ENCODE measurements at places on chromosomes 2 and 18.

GRCh38 chr18:70450426-70451253, 161.8 kb downstream of the SOCS6 start:
- DNase-seq: no peak

DNA sequence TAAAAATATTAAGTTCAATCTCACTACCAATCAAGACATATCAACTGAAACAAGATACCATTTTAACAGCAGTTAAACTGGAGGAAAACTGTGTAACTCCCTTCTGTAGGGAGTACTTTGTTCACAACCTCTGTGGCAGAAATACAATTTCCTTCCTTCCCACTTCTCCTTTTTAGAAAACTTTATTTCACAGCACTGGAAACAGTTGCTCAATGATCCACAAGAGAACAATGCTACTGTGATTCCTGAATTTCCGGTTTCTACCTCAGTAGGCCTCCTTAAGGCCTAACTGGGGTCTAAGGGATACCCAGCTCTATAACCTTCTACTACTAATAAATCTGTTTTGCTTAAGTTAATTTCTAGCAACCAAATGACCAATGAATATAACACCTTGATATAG, 14.1 kb downstream of the TLK1 start:
- no peak for DNase-seq

DNA sequence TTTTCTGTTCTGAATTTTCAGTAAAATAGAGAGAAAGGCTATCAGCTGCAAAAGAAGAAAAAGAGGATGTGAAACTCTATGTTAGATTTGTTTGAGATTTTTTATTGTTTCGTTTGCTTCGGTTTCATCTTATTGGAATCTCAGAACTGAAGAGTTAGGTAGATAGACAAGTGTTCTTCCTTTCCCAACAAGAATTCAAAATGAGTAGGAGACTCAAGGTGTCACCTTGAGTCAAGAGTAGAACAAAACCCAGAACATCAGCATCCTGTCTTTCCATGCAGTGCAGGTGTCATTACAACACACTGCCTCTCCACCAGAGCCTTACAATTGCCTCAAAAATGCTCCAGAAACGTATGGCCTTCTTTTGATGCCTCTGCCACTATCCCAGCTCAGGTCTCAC, 21.1 kb downstream of the NBAS start:
- no peak for DNase-seq

DNA sequence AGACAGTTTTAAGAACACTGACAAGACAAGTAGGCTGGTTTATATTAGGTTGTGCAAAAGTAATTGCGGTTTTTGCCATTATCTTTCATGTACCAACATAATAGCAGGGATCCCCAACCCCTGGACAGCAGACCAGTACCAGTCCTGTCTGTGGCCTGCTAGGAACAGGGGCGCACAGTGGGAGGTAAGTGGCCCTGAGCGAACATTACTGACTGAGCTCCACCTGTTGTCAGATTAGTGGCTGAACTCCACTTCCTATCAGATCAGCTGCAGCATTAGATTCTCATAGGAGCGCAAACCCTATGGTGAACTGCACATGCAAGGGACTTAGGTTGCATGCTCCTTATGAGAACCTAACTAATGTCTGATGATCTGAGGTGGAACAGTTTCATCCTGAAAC, 921.9 kb downstream of the CCDC85A start:
- no peak for DNase-seq

DNA sequence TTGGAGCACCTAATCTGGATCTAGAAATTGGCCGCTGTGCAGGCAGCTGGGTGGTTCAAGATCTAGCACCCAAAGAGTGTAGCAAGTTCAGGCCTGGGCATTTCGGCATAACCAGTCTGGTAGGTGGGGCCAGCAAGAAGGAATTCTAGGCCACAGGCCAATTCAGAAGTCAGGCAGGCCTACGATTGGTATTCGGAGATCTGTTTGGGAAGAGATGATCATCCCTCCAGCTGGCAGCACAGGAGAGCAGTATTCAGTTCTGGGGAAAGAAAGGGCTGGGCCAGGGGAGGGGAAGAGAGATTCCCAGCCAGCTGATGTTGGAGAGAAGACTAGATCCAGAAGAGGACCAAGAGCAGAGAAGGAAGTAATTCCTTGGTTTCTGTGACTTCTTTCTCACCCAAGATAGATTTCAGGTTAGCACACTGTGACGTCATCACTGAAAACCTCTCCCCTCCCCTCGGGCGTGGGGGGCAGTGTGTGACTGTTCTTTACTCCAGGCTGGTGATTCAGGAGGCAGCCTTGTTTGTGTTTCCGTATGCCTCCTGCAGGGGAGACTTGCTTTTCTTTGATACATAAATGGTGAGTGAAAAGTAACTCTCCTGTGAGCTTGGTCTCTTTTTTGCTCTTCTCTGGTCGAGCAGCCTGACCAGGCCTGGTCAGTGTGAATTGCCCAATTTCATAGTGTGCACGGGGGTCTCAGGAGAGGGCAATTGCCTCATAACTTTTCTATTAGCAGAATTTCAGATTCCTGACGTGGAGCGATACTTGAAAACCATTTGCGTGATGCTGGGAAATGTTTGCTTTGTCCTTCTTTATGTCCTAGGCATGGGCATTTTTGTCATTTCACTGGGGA, 61.1 kb downstream of the MEIS1 start:
- DNase-seq: no peak

- DNase-seq: no peak
Measured at GRCh38 chr18:36729197-36729596, 99.6 kb downstream of the TPGS2 start.

- DNase-seq: no peak
Measured at GRCh38 chr2:118784860-118785259, 62.6 kb downstream of the EN1 start.

DNA sequence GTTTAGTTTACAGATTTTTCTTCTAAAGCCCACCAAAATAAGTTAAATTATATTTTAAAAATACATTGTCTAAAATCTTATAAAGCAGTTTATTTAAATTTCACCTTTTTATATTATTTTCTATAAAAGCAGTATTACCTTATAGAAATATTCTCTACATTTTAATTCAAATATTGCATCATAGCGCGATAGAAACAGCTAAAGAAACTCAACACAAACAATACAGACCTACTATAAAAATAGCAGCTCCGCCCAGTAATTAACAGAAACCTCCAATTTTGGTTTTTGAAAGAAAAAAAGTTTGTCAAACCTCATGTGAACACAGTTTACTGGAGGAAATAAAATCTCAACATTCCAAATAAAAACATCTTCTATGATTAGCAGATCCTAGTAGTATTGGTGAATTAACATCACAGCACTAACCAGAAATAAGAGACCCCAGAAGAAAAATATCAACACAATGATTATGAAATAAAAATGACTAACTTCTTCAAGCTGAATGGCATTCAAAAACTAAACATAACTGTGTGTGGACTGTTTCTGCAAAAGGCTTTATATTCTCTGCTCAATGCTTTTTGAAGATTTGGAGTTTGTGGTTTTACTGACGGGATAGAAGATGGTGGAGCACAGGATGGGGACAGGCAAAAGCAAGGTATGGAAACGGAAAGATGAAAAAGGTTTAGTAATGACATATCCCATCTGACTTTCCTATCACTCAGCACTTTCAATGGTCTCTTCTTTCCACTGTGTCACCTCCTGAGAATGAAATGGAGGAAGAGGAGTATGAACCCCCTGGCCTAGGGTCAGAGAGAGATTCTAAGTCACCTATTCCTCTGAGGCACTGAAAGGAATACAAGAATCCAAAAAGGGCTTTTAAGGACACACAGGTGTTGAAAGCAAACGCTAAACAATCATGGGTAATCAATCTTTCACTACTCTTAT, 17.5 kb downstream of the MAP4K3 start:
- no peak for DNase-seq

GRCh38 chr2:40187054-40187453, 264.8 kb downstream of the SLC8A1 start:
- DNase-seq: no peak

- DNase-seq: no peak
Measured at GRCh38 chr2:20005067-20005627, 7.3 kb downstream of the MATN3 start.

GRCh38 chr2:120738786-120739437, 3.2 kb downstream of the GLI2 start:
- DNase-seq: no peak

GRCh38 chr2:42098571-42099437, 51.0 kb downstream of the PKDCC start:
- DNase-seq: no peak

DNA sequence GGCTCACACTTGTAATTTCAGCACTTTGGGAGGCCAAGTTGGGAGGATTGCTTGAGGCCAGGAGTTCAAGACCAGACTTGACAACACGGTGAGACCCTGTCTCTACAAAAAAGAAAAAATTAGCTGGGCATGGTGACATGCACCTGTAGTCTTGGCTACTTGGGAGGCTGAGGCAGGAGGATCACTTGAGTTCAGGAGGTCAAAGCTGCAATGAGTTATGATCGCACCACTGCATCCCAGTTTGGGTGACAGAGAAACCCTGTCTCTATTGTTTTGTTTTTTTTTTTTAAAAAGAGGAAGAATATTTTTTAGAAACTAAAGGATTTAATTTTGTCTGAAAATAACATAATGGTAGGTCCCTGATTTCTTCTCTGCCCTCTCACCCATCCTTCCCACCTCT, 79.4 kb upstream of the TMEM200C start:
- DNase-seq: no peak

GRCh38 chr18:65124633-65125032, 626.2 kb upstream of the CDH7 start:
- DNase-seq: no peak

- no peak for DNase-seq
Measured at GRCh38 chr2:27261926-27262298, 935 bp downstream of the SLC30A3 start.

DNA sequence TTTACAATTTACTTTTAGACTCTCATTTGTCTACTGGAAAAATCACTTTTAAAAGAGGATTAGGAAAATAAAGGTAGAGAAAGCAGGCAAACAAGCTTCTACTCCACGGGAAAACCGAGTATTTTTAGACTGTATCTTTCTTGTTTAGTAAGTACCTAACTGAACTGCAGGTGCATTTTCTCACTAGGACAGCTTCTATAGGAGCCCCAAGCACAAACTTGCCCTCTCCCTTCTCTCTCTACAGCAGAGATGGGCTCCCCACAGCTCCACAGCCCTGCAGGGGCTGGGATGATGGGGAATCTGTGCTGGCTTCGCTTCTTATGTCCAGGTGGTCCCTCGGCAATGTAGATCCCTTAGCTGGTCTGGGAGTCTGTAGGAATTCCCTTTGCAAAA, 16.2 kb downstream of the PSTPIP2 start:
- DNase-seq: no peak

DNA sequence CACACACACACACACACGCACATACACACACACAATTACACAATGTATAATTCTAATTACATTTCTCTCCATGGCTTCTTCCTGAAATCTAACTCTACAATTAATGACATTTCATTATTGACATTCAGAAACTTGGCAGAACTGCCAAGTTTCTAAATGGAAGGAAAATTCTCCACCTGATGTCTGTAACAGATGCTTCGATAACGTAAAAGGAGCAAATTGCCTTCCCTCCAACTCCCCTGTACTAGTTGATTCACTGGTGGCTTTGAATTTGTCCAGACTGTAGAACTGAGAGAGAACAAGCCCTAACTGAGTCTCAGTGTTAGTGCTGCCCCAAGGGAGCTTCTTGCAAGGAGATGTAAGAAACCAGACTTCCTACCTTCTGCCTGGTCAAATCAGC, 255.1 kb upstream of the TMEM200C start:
- no peak for DNase-seq

DNA sequence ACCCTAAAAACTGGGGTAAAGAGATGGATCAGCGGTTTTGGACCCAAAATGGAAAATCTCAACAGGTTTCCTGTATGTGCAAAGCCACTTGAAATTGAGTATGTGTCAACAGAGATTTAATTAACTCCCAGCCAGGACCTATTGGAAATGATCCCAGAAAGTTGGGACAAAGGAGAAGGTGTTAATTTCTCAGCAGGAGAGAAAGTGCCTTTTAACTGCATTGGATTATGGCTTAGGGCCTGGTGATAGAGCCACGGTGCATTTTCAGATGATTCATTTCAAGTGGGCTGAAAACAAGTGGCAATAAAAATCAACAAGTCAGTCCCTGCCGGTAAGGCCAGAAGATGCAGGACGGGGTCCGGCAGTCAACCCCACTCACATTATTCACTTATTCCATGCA, 80.2 kb upstream of the BCL11A start:
- no peak for DNase-seq

- no peak for DNase-seq
Measured at GRCh38 chr18:50453014-50453680, 78.3 kb downstream of the SKA1 start.

GRCh38 chr18:24633121-24633520, 172.7 kb downstream of the HRH4 start:
- no peak for DNase-seq

GRCh38 chr2:84290537-84290936, 168.5 kb downstream of the SUCLG1 start:
- no peak for DNase-seq
